ENCODE measurements at places on chromosomes 2 and 18. TPM values are rescaled to one million over a fixed set of nuclear protein-coding genes. Genes with fewer than 3 reads are reported as not detected.

The TMEM247 gene
- total RNA-seq, result not detected

The ALKAL2 gene
- 2.3 TPM for total RNA-seq

The ASAP2 gene
- 24.0 TPM for total RNA-seq

The ASB18 gene
- total RNA-seq, result not detected

The PMAIP1 gene
- total RNA-seq, result 0.99 TPM

The WDR43 gene
- 29.5 TPM for total RNA-seq

The SLC8A1 gene
- total RNA-seq, result 157 TPM

DNA sequence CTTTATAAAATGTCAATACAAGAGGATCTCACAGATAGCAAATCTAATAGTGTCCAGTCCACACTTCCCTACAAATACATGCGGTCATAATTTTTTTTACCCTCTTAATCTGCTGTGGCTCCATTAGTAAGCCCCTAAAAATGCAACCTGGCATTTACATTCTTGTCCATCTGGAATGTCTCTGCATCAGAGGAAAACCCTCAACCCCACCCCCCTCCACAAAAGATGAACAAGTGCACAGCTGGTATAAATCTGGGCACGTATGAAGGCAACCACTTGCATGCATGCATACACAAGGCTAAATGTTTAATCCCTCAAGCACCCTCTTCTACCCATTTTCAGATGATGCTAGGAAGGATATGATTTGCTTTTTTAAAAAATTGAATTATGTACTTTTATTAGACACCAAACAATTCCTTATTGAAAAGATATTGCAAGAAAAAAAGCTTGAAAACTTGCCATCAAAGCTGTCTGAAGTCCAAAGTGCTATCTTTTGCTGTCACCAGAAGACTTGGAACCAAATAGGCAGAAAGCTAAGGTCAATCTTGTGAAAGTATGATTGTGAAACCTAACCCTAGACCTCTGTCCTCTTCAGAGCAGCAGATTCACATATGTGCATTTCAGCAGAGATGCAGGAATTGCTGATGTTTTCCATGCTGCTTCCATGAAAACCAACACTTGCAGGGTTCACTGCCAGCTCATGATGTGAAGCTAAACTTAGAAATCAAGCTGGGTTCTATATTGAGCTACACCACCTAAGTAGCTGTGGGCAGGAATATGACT lies 39.0 kb downstream of the IRS1 start:
- no peak overlapping the region for H3K4me3 ChIP-seq
- H3K36me3 ChIP-seq, result no peaks in the 10 kb centered on the region
- no peaks in the 10 kb centered on the region for H3K27me3 ChIP-seq
- no peak for DNase-seq

- no peaks in the 10 kb centered on the region for H3K36me3 ChIP-seq
- no peaks in the 10 kb centered on the region for H3K27me3 ChIP-seq
- no peak overlapping the region for H3K4me3 ChIP-seq
- H3K27ac ChIP-seq, result no peak overlapping the region
- H3K4me1 ChIP-seq, result no peaks in the 10 kb centered on the region
- no peak for DNase-seq
Measured at GRCh38 chr2:80706541-80706940, 402.0 kb upstream of the LRRTM1 start.

GRCh38 chr2:239955989-239956817 lies 68.9 kb downstream of the NDUFA10 start:
- no peak overlapping the region for H3K27ac ChIP-seq
- H3K27me3 ChIP-seq, result no peaks in the 10 kb centered on the region

GRCh38 chr18:59021500-59021899 lies 118.2 kb upstream of the SEC11C start:
- DNase-seq, result no peak
- H3K4me3 ChIP-seq, result no peak overlapping the region
- no peaks in the 10 kb centered on the region for H3K27me3 ChIP-seq
- no peaks in the 10 kb centered on the region for H3K4me1 ChIP-seq
- H3K36me3 ChIP-seq, result no peaks in the 10 kb centered on the region

DNA sequence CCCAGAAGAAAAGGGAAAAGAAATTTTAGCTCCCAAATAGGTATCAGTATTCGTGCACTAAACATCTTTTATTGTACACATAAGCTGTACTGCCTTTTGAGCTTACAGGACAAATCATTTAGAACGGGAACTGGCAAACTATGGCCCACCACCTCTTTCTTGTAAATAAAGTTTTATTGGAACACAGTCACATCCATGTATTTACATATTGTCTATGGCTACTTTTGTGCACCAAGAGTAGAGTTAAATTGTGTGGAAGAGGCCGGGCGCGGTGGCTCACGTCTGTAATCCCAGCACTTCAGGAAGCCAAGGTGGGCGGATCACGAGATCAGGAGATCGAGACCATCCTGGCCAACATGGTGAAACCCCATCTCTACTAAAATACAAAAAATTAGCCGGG lies 5.7 kb downstream of the TM4SF20 start:
- H3K4me3 ChIP-seq, result no peak overlapping the region
- no peak overlapping the region for H3K27ac ChIP-seq
- no peaks in the 10 kb centered on the region for H3K4me1 ChIP-seq
- no peaks in the 10 kb centered on the region for H3K27me3 ChIP-seq

DNA sequence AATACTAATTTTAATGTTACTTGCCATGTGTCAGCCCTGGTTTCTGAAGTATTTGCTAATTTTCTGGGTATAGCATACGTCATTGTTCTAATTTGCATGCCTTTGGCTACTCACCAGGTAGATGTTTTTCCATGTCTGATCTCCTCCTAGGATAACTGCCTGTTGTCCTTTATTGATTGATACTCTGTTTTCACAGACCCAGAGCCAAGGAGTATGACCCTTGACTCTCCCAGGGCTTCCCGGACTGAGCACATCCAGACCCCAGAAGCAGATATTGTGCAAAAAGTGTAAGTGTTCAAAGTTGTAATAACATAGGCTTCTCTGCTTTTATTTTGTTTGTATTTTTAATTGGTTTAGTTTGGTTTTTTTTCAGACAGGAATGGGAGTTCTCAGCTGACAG lies 53.8 kb downstream of the SUMO1 start:
- no peaks in the 10 kb centered on the region for H3K36me3 ChIP-seq
- no peak for DNase-seq
- no peak overlapping the region for H3K27ac ChIP-seq
- H3K4me1 ChIP-seq, result no peaks in the 10 kb centered on the region
- H3K27me3 ChIP-seq, result peaks cover 5% of the 10 kb centered on the region

- no peak overlapping the region for H3K27ac ChIP-seq
- H3K4me1 ChIP-seq, result peaks cover 10% of the 10 kb centered on the region
- no peaks in the 10 kb centered on the region for H3K27me3 ChIP-seq
- peak; percentile 80 for DNase-seq
- H3K36me3 ChIP-seq, result no peaks in the 10 kb centered on the region
- no peak overlapping the region for H3K4me3 ChIP-seq
Measured at GRCh38 chr2:29697715-29698114, 223.7 kb downstream of the ALK start.

- no peaks in the 10 kb centered on the region for H3K36me3 ChIP-seq
- H3K4me3 ChIP-seq, result no peak overlapping the region
- H3K27me3 ChIP-seq, result no peaks in the 10 kb centered on the region
- DNase-seq, result peak; percentile 29
Measured at GRCh38 chr2:137928547-137929518, 35.4 kb upstream of the HNMT start.

- H3K4me1 ChIP-seq, result peaks cover 16% of the 10 kb centered on the region
- no peaks in the 10 kb centered on the region for H3K36me3 ChIP-seq
- no peak overlapping the region for H3K4me3 ChIP-seq
- no peak for DNase-seq
Measured at GRCh38 chr2:42663828-42664227, 95.4 kb downstream of the MTA3 start.

DNA sequence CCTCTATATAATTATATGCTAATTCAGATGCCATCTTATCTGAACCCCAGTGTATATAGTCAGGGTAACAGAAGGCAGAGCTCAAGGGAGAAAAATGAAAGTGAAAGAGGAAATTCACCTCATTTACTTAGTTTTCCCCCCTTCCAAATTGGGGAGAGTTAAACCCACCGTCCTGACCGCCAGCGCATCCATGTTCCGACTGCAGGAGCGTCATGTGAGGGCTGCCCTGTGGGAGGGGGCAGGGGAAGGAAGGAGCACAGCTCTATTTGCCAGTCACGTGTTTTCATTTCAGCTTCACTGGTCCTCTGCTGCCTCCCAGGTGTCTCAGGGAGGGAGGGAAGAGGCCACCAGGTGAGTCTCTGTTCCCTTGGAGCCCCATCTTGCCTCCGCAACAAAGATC lies 13.2 kb downstream of the CNNM4 start:
- H3K36me3 ChIP-seq, result no peaks in the 10 kb centered on the region
- H3K27me3 ChIP-seq, result no peaks in the 10 kb centered on the region
- no peak overlapping the region for H3K4me3 ChIP-seq
- DNase-seq, result no peak

GRCh38 chr18:3262234-3263131 lies 550 bp downstream of the MYL12B start:
- peaks cover 64% of the 10 kb centered on the region for H3K4me1 ChIP-seq
- no peaks in the 10 kb centered on the region for H3K27me3 ChIP-seq
- H3K27ac ChIP-seq, result peak overlapping the region; percentile 96
- no peak for DNase-seq
- peaks cover 14% of the 10 kb centered on the region for H3K36me3 ChIP-seq
- H3K4me3 ChIP-seq, result peak overlapping the region; percentile 88

Measured in esophagus muscularis mucosa (tissue), 4 donors.